ENCODE measurements at places on chromosomes 16 and 17.

- no peak for DNase-seq
These were observed 31.2 kb upstream of the HAPSTR1 start for GRCh38 chr16:9060225-9060624.

DNA sequence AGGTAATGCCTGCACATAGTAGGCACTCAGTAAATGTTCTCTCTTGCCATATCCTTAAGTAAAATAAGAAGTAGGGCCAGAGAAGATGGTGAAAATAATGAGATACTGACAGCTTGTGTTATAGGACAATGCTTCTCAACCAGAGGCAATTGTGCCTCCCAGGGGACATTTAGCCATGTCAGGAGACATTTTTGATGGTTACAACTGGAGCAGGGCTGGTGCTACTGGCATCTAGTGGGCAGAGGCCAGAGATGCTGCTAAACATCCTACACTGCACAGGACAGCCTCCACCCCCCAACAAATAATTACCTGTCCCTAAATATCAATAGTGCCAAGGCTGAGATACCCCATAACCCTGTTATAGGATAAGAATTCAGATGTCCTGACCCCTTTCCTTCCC lies 1.7 kb downstream of the RAD51D start:
- no peak for DNase-seq

DNA sequence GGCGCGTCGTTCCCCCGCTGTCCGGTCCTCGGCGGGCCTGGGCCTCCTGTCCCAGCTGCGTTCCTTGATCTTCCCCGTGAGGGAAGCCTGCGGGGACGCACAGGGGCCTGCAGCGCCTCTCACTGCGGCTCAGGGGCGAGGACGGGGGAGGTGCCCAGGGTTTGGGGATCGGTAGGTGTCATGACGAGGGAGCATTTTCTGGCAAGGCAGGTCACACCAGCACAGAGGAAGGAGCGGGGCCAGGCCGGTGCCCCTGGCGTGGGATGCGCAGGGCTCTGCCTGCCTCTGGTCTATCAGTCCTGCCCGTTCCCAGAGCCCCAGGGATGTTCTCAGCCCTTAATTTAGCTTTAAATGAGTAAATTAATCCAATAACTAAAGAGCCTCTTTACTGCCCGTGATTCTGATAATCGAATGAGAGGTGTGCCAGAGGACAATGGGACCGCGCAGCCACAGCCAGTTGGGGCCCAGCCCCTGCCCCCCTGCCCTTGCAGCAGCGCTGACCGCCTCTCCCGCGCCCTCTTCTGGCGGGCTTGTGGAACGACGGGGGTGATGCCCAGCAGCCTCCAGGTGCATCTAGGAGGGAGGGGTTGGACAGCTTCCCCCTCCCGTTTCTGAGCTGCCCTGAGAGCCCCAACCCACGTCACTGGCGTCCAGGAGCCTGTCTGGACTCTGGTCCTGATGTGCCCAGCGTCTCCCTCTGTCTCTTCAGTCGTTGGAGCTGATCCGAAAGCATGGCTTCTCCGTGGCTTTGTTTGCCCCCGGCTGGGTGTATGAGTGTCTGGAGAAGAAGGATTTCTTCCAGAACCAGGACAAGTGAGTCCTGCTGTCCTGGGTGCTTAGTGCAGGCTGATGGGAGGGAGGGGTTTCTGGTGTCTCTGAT lies 7.9 kb downstream of the ENGASE start:
- DNase-seq, result no peak

DNA sequence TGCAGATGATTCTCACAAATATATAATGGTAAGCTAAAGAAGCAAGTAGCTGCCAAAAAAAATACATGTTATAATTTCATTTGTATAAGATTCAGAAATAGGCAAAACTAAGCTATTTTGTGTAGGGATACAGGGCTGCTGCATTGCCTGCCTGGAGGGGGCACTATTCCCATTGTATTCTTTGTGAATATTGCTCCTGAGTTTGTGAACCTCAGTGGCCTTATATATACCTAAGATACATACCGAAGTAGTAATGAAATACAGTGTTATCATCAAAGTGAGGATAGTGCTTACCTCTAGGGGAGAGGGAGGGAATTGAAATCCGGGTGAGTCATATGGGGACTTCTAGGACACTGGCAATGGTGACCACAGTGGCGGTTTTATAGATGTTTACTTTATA lies 53.5 kb downstream of the C17orf58 start:
- no peak for DNase-seq

DNA sequence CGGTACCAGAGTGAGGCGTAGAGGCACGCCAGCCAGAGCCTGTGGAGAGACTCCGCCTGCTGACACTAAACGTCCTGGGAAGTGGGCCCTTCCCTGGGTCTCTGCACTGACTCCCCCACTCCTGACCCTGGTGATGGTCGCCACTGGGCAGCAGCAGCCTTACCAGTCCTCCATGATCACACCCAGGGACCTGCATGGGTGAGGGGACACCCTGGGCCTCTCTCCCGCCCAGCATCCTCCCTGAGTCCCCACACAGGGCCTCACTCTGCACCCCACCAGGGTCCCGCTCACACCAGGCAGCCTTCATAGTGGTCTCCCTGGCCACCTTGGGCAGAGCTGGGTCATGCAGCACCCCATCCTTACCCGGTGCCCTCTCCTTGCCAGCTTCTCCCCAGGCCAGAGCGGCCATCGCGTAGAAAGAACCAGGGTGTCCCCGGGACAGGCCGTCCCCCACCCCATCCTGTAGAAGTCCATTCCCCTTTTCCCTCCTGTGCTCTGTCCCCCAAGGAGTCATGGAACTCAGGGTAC lies 10.7 kb downstream of the RGS11 start:
- DNase-seq, result no peak

- DNase-seq, result no peak
These were observed 2.9 kb downstream of the FASN start for GRCh38 chr17:82094931-82095776.

DNA sequence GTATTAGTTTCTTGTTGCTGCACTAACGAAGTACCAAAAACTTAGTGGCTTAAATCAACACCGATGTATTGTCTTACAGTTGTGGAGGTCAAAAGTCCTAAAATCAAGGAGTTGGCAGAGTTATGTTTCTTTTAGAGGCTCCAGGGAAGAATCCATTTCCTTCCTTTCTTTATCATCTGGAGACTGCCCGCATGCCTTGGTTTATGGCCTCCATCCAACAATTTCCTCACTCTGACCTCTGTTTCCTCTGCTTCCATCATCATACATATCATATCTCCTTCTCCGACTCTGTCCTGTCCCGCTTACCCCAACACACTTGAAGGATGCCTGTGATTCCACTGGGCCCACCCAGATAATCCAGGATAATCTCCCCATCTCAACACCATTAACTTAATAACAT lies 627.8 kb downstream of the KCNJ2 start:
- DNase-seq, result no peak

DNA sequence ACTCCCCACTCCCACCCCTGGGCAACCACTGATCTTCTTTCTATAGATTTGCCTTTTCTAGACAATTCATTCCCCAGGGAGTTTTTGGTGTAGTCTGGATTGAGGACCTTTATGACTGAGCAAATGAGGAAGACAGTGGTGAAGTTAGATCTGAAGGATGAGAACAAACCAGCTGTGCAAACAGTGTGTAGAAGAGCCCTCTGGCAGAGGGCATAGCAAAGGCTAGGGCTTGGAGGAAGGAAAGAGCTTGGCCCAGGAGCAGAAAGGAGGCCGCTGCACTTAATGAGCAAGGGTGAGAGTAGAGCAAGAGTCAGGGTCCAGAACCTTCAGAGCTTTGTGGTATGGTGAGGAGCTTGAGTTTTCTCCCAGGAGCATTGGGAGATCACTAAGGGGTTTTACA lies 352.7 kb downstream of the CA10 start:
- no peak for DNase-seq

DNA sequence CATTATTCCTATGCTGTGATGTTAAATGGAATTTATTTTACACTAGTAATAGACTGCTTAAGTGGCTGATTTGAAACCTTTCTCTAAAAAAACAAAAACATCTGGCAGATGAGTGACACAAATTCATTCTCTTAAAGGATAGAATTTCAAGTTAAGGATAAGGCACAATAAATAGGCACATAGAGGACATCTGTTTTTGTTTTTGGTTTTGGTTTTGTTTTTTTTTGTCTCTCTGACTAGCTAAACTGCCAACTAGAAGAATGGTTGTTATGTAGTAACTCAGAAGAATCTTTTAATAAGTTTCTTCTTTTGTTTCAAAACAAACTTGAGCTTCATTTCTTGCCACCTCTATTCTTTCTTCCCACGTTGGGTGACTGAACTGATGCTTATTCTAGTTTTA lies 5.1 kb upstream of the VPS4A start:
- no peak for DNase-seq

GRCh38 chr17:78525511-78526160 lies 51.6 kb downstream of the DNAH17 start:
- no peak for DNase-seq

- no peak for DNase-seq
These were observed 101.3 kb downstream of the HAPSTR1 start for GRCh38 chr16:9192746-9193145.

DNA sequence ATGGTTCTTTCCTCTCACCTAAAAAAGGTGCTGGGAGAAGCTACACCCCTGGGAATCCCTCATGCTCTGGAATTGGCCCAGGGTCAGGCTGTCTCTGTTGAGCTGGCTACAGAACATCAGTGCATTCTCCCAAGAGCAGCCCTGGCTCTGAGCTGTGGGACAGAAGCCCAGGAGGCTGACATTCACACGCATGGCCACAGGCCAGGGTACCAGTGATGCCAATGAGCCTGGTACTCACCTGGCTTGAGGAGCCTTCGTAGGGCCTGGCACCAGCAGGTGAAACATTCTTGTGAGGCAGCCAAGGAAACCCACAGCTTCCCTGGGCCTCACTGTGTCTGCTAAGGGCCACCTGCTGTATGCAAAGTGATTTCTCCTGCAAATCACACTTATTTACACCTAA lies 121.7 kb upstream of the CCL2 start:
- no peak for DNase-seq

DNA sequence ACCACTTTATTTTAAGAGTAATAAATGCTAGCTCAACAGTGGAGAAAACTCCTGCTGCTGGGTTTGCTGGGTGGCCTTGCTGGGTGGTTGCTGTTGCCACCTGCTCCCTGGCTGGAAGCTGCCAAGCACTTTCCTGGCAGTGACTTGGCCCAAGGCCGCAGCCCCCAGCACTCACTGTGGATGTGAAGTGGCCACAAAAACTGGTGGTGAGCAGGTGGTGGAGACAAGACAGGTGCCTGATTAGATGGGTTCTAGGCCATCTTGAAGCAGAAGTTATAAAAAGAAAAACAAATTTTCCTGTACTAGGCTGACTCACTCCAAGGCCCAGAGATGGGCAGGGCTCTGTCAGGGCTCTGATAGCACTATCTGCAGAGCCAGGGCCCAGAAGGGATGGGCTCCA lies 224.7 kb upstream of the NLRP1 start:
- no peak for DNase-seq

- DNase-seq, result no peak
These were observed 296.0 kb downstream of the CEP112 start for GRCh38 chr17:65895969-65896368.

GRCh38 chr17:57750109-57750871 lies 5.2 kb upstream of the CCDC182 start:
- no peak for DNase-seq

DNA sequence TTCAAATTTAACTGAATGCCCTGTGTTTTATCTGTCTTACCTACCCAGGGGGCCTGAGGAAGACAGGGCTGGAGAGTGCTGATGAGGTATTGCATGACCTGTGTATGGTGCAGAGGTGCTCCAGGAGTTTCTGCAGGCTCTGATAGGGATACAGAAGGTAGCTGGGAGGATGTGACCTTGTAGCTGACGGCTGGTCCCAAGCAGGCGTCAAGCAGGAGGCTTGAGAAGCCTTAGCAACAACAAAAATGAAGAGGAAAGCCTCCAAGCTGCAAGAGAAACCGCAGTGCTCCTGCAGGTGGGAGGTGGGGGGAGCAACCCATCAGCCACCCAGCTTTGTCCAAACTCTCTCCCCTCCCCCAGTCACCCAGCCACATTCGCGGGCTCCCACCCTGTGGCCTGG lies 40.4 kb downstream of the LAT start:
- no peak for DNase-seq

- DNase-seq, result no peak
These were observed 21.1 kb downstream of the GJD3 start for GRCh38 chr17:40343219-40344119.

DNA sequence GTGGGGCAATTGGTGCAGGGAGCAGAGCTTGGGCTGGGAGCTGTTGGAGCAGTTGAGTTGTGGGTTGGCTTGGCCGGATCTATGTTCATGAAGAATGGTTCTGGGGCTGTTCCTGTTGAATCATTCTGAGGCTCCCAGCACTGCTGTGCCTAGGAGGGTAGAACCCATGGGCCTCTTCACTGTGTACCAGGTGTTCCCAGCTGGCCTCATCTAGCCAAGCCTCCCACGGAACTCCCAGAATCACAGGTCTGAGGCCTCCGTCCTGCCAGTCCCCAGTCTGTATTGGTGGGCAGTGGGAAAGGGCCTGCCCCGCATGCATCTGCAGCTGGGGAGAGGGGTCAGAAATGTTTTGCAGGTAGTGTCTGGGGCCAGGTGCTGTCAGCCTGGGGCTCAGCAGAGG lies 74.1 kb downstream of the MPRIP start:
- DNase-seq, result no peak

DNA sequence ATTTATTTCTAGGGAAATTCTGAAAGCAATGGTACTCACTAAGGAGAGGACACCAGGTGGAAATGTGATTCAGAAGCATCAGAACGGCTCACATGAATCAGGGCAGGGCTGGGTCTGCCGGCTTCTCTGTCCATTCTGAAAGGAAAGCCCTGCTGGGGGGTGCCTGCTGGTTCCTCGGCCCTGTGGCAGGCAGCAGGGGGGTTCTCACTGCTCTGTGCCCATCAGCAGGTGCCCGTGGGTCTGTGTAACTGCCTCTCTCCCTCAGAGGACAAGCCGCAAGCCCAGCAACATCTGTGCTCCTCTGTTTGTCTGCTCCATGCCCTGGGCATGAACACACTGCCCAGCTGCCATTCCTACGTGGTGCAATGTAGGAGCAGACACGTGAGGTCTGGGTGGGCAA lies 74.9 kb upstream of the ZNF423 start:
- DNase-seq, result no peak

GRCh38 chr16:817001-817906 lies 16.7 kb upstream of the GNG13 start:
- no peak for DNase-seq

- DNase-seq, result no peak
These were observed 487 bp downstream of the POLG2 start for GRCh38 chr17:64496348-64496785.

DNA sequence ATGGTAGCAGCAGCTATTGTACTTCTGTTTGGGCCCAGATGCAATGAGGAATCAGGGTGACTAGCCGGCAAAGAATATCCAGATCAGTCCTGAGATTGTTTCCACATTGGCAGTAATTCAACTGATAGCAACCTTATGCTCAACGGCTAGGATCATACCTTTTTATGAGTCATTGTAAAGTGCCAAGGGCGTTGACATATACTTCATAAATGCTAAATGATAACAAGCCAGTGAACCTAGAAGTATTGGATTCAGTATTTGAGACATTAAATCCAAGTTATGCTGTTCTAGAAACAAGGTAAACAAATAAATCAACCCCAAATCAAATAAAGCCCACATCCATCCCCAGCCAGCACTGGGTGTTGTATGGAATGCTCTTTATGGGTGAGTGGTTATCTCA lies 207.1 kb upstream of the ZFHX3 start:
- DNase-seq, result no peak

GRCh38 chr17:18018411-18018921 lies 20.5 kb downstream of the ATPAF2 start:
- no peak for DNase-seq
